Right lung (tissue), 10 donors: ENCODE measurements at places on chromosomes 3 and 15. TPM values are rescaled to one million over a fixed set of nuclear protein-coding genes. Genes with fewer than 3 reads are reported as not detected.

Gene CMTM8
- polyA plus RNA-seq, result 13.9 TPM

Gene LYZL4
- polyA plus RNA-seq, result not detected

Gene TRH
- 0.51 TPM for polyA plus RNA-seq

Gene BCHE
- 44.8 TPM for polyA plus RNA-seq

Gene FSIP1
- polyA plus RNA-seq, result 0.93 TPM

Gene SPINK8
- polyA plus RNA-seq, result not detected

Gene MITF
- polyA plus RNA-seq, result 7.2 TPM

Gene C3orf62
- 12.4 TPM for polyA plus RNA-seq

Gene AQP9
- polyA plus RNA-seq, result 0.27 TPM

Gene PP2D1
- polyA plus RNA-seq, result 0.66 TPM

Gene ARPP19
- polyA plus RNA-seq, result 118 TPM

Gene MESP1
- 0.12 TPM for polyA plus RNA-seq

Gene TBC1D2B
- 48.7 TPM for polyA plus RNA-seq

Gene SNX4
- 61.2 TPM for polyA plus RNA-seq

Gene ANKRD63
- polyA plus RNA-seq, result not detected

Gene ROPN1
- 0.21 TPM for polyA plus RNA-seq

Gene DCLK3
- polyA plus RNA-seq, result 1.2 TPM

Gene GNB4
- polyA plus RNA-seq, result 43.9 TPM

Gene LMCD1
- polyA plus RNA-seq, result 66.9 TPM

Gene SPATA12
- not detected for polyA plus RNA-seq

Gene TMCO5A
- polyA plus RNA-seq, result not detected

Gene ACTC1
- 2.4 TPM for polyA plus RNA-seq

Gene RNF111
- 37.4 TPM for polyA plus RNA-seq

Gene P2RY13
- polyA plus RNA-seq, result 1.7 TPM

Gene LRRC15
- 0.08 TPM for polyA plus RNA-seq

Gene HYAL3
- polyA plus RNA-seq, result 5.8 TPM

Gene TMOD2
- polyA plus RNA-seq, result 5.5 TPM

Gene PLSCR2
- 0.78 TPM for polyA plus RNA-seq

Gene KBTBD8
- polyA plus RNA-seq, result 1.8 TPM

Gene PAQR9
- polyA plus RNA-seq, result 0.73 TPM

Gene GATM
- polyA plus RNA-seq, result 20.2 TPM

Gene EIF4E3
- polyA plus RNA-seq, result 14.0 TPM

Gene MEX3B
- polyA plus RNA-seq, result 10.7 TPM

Gene C3orf70
- polyA plus RNA-seq, result 4.0 TPM

Gene TMIE
- 0.85 TPM for polyA plus RNA-seq

Gene TRAIP
- 12.6 TPM for polyA plus RNA-seq

Gene LSM3
- 17.7 TPM for polyA plus RNA-seq

Gene C3orf85
- not detected for polyA plus RNA-seq

Gene RBPMS2
- 6.1 TPM for polyA plus RNA-seq

Gene FES
- 31.2 TPM for polyA plus RNA-seq

Gene MAP1A
- 9.3 TPM for polyA plus RNA-seq

Gene TGM5
- not detected for polyA plus RNA-seq

Gene TMEM41A
- 47.8 TPM for polyA plus RNA-seq

Gene FYTTD1
- polyA plus RNA-seq, result 91.7 TPM

Gene FBXW12
- polyA plus RNA-seq, result 0.35 TPM

Gene MED12L
- 0.76 TPM for polyA plus RNA-seq

Gene DOCK3
- polyA plus RNA-seq, result 1.6 TPM

Gene FOXL2
- polyA plus RNA-seq, result not detected

Gene TOP2B
- 300 TPM for polyA plus RNA-seq
